ENCODE measurements at places on chromosomes 5 and 9. TPM values are rescaled to one million over a fixed set of nuclear protein-coding genes. Genes with fewer than 3 reads are reported as not detected.

MYOT gene
- total RNA-seq, result not detected

PCDHGA6 gene
- 3.1 TPM for total RNA-seq

C7 gene
- total RNA-seq, result 0.96 TPM

IGFBPL1 gene
- under 0.01 TPM for total RNA-seq

LCN9 gene
- total RNA-seq, result not detected

PFN3 gene
- not detected for total RNA-seq

All from regular cardiac myocyte (primary cell).